ENCODE measurements at places on chromosomes 5 and 9.

- DNase-seq = no peak
Observed at GRCh38 chr5:96651948-96652753, 10.0 kb upstream of the CAST start.

DNA sequence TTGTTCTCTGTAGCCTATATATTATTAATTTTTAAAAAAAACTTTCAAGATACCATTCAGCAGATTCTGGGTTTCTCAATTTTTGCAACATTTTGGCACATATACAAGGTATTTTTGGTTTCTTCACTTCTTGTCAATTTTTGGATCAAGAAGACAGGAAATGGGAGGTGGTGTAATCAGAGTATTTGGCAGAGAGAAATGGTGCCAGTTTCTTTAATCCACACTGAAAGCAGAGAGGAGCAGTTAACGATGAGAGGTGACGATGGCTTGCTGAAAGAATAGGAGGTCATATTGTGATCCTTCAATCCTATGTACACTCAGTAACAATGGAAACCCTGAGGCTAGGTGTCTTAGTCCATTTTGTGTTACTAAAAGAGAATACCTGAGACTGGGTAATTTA lies 16.4 kb downstream of the NNT start:
- no peak for DNase-seq

- DNase-seq = no peak
Observed at GRCh38 chr9:27349698-27350080, 52.7 kb upstream of the EQTN start.

DNA sequence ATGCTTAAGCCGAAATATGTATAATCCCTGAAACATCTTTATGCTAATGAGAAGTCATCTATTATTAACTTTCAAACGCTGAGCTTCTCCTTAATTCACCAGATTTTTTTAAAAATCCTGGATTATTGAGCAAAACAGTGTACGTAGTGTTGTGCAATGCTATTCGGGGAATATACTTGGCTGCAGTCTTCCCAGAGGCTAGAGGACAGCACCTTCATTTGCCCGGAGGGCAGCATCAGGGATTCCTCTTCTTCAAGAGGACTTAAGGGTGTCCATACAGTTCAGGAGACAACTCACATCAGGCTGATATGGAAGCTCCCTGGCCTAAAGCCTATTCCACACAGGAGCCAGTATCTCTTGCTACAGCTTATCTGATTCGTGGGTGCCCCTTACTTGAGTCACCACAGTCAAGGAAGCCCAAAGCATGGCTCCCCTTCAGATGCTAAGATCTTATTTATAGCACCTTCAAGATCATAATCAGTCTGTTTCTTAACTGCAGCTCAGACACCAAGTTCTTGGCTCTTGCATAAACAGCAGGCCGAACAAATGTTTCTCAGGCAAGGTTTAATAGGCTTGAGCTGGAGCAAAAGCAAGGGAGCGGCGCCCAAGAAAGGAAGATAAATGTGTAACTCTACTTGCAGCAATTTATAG lies 29.4 kb downstream of the NUTM2F start:
- DNase-seq = no peak

DNA sequence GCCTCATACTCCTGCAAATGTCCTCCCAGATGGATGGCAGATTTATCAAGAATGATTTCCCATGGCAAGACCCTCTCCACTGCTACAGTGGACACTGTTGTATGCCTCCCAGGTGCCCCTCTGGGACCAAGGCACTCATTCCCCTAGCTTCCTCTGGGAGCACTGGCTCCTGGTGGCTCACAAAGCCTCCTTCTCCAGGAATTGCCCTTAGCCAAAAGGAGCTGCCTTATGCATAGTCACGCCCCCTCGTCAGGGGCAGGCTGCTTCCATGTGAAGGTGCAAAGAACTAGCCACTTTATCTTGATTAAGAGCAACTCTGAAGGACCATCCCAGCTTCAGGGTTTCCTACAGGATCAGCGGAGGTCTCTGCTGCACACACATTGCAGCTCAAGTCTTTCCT lies 358.1 kb downstream of the CDK5RAP2 start:
- DNase-seq = no peak

- no peak for DNase-seq
Observed at GRCh38 chr9:128149001-128149701, at the start of gene LCN2. Gene LCN2 (plus strand): TSS chr9:128149453. CDS start chr9:128149526, 73 bp downstream.

DNA sequence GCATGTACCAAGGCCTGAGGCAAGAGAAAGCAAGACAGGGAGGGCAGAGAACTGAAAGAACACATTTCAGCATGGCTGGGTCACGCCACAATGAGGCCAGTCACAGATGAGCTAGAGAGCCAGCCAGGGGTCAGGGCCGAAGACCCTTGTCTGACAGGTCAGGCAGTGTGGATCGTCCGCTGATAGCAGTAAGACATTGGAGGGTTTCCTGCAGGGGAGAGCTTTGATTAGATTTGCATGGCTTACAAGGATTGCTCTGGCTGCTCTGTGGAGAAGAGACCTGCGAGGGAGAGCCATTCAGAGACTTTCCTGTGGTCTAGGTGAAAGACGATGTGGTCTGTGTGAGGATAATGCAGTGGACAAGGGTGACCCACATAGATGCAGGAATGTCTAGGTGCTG lies 93.1 kb downstream of the RALGPS1 start:
- DNase-seq = no peak

DNA sequence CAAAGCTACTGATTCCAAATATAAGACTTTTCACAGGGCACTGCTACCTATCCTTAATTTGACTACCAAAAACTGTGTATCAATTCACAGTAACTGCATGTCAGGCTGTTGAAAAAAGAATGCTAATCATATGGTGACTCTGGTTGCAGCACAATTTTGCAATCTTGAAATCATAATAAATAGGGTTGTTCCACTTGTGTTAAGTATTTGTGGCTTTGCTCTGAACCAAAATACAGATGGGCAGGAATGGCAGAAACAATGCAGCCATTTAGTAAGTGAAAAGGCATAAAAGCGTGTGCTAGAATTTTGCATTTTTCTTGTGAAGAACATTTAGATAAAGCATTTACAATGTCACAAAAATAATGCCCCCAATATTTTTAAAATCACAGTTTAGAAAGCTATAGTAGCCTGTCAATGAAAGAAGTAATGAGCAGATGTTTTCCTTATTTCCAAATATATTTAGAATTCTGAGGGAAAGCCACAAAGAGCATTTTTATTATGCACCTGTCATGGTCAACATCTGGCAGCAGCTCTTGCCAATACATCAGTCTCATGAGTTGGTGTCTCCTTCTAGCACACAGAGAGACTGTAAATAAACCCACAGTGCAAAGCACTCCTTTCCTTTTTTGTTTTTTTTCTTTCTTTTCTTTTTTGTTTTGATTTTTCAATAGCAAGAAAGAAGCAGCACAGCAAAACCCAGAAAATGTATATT lies 54.8 kb upstream of the PAM start:
- DNase-seq = no peak
